Kidney (tissue), 22 donors: ENCODE measurements at places on chromosomes 4 and X. TPM values are rescaled to one million over a fixed set of nuclear protein-coding genes. Genes with fewer than 3 reads are reported as not detected.

SLC4A4 gene
- 56.5 TPM for polyA plus RNA-seq

IBSP gene
- not detected for polyA plus RNA-seq

RPL10 gene
- 2,858 TPM for polyA plus RNA-seq

DDX53 gene
- not detected for polyA plus RNA-seq

CNGA1 gene
- 3.7 TPM for polyA plus RNA-seq

BEX2 gene
- 130 TPM for polyA plus RNA-seq

VCX3B gene
- polyA plus RNA-seq: 0.60 TPM

AFP gene
- polyA plus RNA-seq: 11.6 TPM

ADH1C gene
- polyA plus RNA-seq: 28.1 TPM

ARX gene
- 0.13 TPM for polyA plus RNA-seq

SULT1B1 gene
- polyA plus RNA-seq: 0.39 TPM

LONRF3 gene
- polyA plus RNA-seq: 0.67 TPM

GPR82 gene
- 0.15 TPM for polyA plus RNA-seq

CSN1S1 gene
- polyA plus RNA-seq: not detected

CPE gene
- polyA plus RNA-seq: 24.2 TPM

SSX4B gene
- not detected for polyA plus RNA-seq

RIPPLY1 gene
- polyA plus RNA-seq: 6.9 TPM

MAGEB1 gene
- not detected for polyA plus RNA-seq

USP17L21 gene
- polyA plus RNA-seq: not detected

ABCG2 gene
- 1.5 TPM for polyA plus RNA-seq

HMX1 gene
- not detected for polyA plus RNA-seq

HOPX gene
- polyA plus RNA-seq: 8.9 TPM

GPR143 gene
- polyA plus RNA-seq: 8.7 TPM

CSAG2 gene
- polyA plus RNA-seq: not detected

KIT gene
- polyA plus RNA-seq: 7.7 TPM

SPRY1 gene
- 18.3 TPM for polyA plus RNA-seq

HSFX4 gene
- not detected for polyA plus RNA-seq

IL21 gene
- polyA plus RNA-seq: not detected

EPGN gene
- not detected for polyA plus RNA-seq

CLDN22 gene
- 0.39 TPM for polyA plus RNA-seq

FGD1 gene
- 2.7 TPM for polyA plus RNA-seq

PNMA6A gene
- polyA plus RNA-seq: 15.8 TPM

EVC2 gene
- polyA plus RNA-seq: 1.6 TPM

ZXDA gene
- polyA plus RNA-seq: 1.2 TPM

NKRF gene
- 5.7 TPM for polyA plus RNA-seq

CLNK gene
- polyA plus RNA-seq: 4.8 TPM

PTTG2 gene
- not detected for polyA plus RNA-seq
